NCI-H460 (cell line): ENCODE measurements at places on chromosomes 6 and 20.

GRCh38 chr20:370977-371754 is 9.4 kb upstream of the TRIB3 start:
- DNase-seq, result no peak

GRCh38 chr20:9919271-9920014 is 80.6 kb upstream of the PAK5 start:
- DNase-seq, result no peak

DNA sequence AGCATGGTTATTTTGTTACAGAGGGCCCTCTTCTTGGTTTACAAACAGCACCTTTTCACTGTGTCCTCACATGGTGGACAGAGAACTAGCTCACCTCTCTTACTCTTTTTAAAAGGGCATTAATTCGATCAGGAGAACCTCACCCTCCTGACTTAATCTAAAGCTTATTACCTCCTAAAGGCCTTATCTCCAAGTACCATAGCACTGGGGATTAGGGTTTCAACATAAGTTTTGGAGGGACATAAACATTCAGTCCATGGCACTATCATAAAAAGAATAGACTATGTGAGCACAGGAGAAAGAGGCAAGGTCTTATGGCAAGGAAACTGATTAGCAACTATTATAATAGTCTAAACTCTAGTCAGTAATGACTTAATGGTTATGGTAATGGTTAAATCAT is 736.2 kb upstream of the ADGRB3 start:
- no peak for DNase-seq

DNA sequence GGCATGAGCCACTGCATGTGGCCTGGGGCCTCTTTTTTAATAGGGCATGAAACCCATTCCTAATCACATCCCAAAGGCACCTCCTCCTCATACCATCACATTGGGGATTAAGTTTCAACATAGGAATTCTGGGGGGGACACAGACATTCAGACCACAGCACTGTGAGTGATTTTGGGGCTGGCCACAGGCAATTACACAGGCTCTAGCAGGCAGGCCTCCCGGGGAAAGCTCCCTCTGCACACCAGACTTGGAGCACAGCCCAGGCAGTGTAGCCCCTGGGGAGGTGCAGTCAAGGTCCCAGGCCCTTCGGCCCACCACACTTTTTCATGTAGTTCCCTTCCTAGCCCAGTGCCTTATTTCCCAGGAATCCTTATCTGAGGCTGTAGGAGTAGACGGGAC is 5.5 kb downstream of the SFT2D1 start:
- DNase-seq, result no peak

DNA sequence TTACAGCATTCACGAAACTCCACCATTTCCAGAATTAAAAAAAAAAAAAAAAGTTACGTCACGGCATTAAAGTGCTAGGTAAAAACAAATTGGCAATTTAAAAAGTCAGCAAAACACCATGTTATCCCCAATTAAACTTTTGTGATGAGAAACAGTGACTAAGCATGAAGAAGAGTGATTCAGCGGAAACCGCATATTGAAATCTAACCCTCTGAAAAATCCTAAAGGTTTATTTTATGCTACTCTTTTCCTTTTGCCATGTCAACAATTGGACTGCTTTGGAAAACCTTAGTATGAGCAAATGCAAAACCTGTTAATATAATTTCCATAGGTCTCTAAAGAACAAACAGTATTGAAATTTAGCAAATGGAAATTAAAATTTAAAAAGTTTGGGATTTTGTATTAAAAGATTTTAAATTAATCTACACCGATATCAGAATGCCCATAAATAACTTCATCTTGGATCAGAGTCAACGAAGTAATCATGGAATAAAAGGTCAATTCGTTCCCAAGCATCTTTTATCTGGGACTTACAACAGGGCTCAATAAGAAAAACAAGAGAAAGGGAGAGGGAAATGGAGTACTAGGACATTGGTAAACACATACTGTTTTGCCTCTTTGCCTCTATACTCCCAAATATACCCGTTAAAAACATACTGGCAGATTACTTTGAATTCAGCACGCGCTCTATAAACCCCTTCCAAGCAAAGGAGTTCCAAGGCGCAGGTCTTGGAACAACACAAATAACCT is 1.1 kb downstream of the FBXO30 start:
- DNase-seq, result peak; percentile 48

GRCh38 chr20:24958506-24959385 is 9.7 kb downstream of the CST7 start:
- DNase-seq, result no peak

GRCh38 chr6:15365273-15365687 is 119.4 kb downstream of the JARID2 start:
- DNase-seq, result peak; percentile 44

GRCh38 chr6:44646355-44646754 is 258.8 kb downstream of the CDC5L start:
- no peak for DNase-seq

DNA sequence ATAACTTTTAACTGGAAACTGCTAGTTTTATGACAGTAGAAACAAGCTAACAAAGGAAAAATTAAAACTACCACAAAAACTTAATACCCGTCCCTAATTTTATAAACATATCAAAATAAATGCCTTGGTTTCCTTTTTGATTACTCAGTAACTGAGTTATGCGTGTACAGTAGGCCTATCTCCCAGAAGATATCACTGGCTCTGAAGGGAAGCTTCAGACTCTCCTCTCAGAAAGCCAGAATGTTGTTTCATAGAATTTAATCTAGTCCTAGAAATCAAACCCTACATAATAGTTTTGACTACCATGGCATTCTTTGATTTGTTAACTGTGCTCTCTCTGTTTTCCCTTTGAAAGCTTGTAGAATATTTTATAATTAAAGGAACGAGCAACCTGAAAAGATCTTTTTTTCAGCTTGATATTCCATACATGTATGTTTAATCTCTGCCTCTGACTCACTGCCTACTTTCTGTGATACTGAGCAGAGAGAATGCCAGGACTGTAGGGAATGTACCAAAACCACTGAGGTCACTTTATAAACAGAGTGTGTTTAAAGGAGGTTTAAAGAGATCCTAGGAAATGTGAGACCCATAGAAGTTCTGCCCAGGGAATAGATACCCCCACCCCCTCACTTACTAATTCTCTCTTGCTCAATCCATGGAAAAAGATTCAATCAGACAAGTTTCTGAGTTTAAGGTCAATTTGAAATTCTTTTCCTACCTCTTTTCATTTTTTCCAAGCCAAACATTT is 311.5 kb downstream of the HDGFL1 start:
- peak; percentile 54 for DNase-seq

DNA sequence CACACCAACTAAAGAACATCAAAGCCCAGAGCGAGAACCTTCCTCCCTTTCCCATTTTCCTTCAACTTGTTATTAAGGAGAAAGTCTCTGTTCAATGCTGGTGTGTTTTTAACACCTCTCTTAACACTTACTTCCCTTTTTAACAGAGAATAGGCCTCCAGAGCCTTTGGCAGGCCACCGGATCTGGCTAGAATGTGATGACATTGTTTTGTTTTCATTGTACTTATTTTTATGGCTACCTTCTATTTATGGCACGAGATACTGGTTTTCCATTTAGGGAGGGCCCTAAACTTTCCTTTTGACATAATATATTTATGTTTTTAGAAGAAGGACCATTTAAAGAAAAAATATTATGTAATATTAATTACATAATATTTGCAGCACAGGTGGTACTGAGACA is 21.6 kb downstream of the TCF15 start:
- DNase-seq, result no peak

GRCh38 chr6:149278997-149279396 is 38.5 kb upstream of the TAB2 start:
- no peak for DNase-seq

DNA sequence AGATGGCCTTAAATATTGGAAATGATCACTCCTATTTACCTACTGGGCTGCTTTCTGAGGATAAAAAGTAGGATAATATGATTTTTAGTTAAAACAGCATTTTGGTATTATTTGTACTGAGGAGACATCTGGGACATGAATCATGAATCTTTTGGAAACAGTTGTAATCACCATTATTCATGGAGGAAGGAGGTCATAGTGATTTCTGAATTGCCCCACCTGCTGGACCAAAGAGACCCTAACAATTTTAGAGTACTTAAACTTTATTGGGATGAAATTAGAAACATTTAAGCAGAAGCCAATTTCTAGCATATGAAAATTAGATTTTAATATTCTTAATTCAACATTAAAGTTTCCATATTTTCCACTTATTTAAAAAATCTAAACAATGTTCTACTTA is 108.4 kb upstream of the SIM1 start:
- DNase-seq, result peak; percentile 20
